Stimulated activated CD8-positive, alpha-beta memory T cell treated with anti-CD3 and anti-CD28 coated beads, Interleukin-4, amount 100 ng/mL, for 4 hours (primary cell): ENCODE measurements at places on chromosomes 1 and 21.

DNA sequence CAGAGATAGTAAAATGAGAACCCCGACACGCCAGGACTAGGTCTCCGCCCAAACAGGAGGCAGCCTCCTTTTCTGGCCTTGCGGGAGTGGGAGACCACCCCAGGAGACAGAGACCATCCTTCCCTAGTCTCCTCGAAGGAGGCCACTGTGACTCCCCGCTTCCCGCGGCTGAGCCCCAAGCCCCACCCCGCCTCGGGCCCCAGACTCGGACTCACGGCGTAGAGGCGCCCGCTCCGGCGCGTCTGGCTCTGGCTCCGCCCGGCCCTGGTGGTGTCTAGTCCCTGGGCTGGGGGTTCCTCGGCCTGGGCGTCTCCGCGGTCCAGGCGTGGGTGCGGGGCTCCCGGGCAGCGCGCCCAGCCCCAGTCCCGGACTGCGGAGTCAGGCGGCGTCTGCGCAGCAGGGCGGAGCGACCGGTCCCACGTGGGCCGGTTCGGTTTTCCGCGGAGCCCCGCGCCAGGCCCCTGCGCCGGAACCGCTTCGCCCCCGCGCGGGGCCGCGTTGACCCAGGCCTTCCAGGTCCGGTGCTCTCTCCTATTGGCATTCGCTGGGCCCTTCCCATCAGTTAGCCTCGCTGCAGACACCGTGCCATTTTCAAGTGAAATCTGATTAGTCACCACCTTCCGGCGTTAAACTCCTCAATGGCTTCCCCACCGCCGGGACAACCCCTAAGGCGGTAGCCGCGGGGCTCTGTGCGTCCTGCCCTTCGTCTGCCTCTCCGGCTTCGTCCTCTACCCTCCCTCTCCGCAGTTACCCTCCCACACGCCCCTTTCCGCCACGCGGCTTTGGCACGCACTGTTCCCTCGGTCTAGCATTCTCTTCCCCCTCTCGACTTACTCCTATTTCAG, at the start of gene C1orf216:
Gene C1orf216 (minus strand): TSS at position 393 of the 845 bp plus-strand sequence. CDS start 2,563 bp downstream, outside the sequence.
- peak; percentile 57 for DNase-seq

GRCh38 chr1:178311164-178311563, 185.6 kb downstream of the CLEC20A start:
- DNase-seq: no peak

DNA sequence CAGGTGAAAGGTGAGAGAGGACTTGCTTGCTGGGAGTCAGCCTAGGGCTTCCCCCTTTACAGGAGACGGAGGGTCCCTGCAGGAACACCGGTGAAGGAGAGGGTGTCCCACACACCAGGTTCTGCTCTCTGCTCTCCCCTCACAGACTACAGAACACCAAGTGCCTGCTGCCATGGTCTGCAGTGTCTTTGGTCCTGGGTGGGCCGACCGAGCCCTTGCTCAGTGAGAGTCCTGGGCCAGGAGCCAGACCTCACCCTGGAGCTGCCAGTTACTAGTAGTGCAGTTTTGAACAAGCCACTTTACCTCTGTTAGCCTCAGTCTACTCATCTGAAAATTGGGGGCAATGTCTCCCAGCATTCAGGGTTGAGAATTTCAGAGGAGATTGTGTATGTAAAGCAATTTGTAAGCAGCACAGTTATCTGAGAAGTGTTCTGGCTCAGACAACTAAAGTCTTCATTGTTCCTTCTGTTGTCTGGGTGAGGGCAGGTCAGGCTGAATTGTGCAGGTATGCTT, 2.7 kb upstream of the IL6R start:
- no peak for DNase-seq

DNA sequence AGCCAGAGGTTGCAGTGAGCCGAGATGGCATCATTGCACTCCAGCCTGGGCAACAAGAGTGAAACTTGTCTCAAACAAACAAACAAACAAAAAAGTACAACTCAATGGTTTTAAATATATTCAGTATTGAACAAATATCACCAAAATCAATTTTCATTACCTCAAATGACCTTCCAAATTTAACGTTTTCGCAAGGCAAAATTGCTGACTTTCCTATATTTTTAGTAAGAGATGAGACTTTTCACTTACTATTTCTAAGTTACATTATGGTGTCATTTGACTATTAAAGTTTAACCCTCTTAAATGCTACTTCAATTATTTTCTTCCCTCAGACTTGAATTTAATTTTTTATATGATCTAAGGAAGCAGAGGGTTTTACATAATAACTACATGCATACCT, 23.0 kb upstream of the ABCB10 start:
- no peak for DNase-seq

DNA sequence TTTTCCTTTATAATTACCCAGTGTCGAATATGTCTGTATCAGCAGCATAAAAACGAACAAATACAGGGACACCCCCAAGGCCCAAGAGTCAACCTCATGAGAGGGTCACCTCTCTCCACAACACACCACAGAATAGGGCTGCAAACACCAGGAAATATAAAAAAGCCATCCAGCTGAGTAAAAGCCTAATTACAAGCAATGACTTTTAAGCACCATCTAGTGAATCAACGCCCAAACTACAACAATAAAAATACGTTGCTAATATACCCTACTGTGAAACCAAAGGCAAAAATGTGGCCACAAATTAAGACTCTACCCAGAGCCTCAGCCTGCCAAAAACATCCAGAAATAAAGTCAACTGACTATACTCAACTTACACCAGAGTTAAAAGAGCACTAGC, 817.9 kb upstream of the NEGR1 start:
- DNase-seq: no peak

DNA sequence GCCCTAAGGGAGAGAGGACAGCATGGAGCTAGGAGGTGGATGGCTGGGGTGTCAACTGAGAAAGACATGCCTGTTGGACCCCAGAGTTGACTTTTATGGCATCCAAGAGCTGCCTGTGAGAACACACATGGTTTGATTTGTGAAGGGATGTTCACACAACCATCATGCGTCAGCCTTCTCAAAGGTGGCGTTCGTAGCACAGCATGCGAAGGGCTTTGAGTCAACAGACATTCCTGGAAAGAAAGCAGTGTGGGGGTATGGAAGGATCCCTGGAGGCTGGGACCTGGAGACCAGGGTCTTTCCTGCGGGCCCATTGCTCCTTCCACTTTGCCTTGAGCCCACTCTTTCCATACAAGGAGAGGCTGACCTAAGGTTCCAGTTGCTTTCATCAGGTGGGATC, 6.4 kb upstream of the WNT3A start:
- no peak for DNase-seq

DNA sequence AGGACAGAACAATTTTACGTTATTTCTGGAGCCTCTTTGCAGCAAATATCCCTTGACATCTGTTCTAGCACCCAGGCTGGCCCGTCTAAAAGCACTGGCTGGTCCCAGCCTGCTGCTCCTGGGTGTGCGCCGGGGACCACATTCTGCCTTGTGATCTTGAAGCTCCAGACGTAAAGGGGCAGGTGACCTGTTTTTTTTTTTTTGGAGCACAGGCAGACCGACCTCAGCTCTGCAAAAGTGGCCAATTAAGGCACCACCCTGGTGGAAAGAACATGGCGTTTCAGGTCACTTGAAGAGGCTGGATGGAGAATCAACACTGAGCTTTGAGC, 13.8 kb upstream of the CAMTA1 start:
- no peak for DNase-seq

DNA sequence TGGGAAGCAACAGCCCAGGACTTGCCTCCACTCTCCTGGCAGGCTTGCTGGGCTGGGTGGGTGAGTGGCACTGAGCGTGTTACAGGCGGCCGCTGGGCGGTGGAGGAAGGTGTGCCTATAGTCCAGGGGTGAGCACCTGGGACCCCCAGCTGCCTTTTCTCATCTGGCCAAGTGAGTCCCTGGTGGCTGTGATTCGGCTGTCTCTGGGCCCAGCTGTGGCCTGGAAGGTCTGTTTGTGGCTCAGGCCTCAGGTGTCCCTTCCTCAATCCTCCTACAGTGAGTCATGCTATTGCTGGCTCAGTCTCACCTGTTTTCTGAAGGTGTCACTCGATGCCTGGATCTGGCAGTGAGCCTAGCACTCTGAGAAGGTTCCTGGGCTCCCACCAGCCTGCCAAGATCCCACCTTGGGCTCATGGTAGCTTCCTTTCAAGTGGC, 564.2 kb downstream of the PTPRU start:
- no peak for DNase-seq

DNA sequence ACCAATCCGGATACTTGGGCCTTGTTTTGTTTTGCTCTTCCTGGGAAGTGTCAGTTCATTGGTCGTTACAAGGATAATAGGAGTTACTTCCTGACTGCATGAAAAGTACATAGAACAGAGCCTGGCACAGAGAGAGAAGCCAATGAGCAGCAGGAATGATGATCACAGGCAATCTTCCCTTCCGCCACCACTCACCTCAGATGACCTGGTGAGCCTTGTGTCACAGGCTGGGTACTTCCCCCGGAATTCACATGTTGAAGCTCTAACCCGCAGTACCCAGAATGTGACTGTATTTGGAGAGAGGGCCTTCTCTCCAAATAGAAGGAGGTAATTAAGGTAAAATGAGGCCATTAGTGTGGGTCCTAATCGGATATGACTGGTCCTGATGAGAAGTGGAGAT, 18.8 kb upstream of the GPR137B start:
- no peak for DNase-seq

GRCh38 chr1:201164645-201165044, 10.4 kb upstream of the TMEM9 start:
- DNase-seq: no peak

DNA sequence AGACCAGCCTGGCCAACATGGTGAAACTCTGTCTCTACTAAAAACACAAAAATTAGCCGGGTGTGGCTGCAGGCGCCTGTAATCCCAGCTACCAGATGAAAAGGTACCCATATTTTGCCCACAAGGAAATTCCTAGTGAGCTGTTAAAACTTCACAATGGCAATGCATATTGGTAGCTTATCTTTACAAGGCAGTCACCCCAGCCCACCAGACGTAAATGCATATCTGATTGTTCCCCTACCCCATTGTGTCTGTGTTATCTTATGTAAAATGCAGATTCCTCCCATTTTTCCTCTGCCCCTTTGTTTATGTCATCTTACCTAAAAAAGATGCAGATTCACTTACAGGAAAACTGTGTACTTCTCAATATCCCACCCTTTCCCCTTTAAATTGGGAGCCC, 103.1 kb upstream of the SLC2A1 start:
- no peak for DNase-seq

DNA sequence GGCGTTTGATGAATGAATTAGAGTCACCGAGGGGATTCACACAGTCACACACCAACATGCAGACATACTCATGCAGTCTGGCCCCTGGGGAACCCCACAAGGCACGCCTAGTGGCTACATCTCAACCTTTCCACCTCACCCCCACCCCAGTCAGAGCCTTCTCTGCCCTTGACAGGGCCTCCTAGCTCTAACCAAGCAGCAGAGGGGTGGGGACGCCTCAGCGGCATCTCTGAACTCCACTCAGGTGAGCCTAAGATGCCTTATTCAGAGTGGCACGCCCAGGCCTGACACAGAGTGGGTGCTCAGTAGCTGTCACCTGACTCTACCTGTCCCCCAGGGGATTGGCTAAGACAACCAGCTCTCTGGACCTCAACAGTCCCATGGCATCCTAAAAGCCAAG, 3.7 kb upstream of the SDC3 start:
- no peak for DNase-seq

- no peak for DNase-seq
These were observed 18.9 kb upstream of the COL6A2 start for GRCh38 chr21:46078978-46079351.

- DNase-seq: no peak
These were observed 16.7 kb upstream of the TTLL10 start for GRCh38 chr1:1157033-1157365.

- DNase-seq: no peak
These were observed 18.1 kb upstream of the BLACAT1 start for GRCh38 chr1:205473966-205474365.

- DNase-seq: no peak
These were observed 15.0 kb downstream of the ALPL start for GRCh38 chr1:21524220-21524619.

- DNase-seq: no peak
These were observed 11.6 kb downstream of the PDE9A start for GRCh38 chr21:42665026-42665425.

GRCh38 chr1:160646711-160647328, at the start of gene SLAMF1:
SLAMF1 (minus strand) TSS chr1:160647044; CDS start chr1:160646945, 99 bp downstream.
- no peak for DNase-seq

DNA sequence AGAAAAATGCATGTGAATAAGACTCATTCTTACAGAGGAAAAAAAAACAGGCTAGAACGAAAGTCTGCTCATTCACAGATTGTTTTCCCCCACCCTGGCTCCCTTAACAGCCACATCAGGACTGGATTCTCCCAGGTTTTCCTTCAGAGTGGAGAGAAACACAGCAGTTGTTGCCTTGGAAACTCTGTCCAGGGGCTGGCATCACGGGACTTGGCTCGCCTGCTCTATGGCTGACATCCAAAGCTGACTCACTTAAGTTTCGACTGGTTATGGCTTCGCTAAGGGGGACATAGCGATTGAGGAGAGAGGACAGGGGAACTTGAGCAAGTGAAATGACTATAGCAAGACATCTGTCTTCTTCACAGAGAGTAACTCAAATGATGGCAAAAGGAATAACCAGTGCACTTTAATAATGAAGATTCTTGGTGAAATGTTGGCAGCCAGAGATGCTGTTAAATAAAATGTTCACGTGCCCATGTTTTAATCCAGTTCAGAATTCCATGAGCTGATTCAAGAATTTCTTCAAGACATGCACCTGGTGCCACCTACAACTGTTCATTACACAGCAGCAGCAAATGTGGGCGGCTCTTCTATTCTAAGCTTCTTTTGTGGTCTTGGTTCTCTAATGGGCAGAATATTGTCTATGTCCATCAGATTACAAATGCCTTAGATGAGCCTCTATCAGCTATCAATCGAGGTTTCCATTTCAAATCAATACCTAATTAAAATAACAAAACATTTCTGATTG, 21.8 kb downstream of the MIS18A start:
- no peak for DNase-seq

DNA sequence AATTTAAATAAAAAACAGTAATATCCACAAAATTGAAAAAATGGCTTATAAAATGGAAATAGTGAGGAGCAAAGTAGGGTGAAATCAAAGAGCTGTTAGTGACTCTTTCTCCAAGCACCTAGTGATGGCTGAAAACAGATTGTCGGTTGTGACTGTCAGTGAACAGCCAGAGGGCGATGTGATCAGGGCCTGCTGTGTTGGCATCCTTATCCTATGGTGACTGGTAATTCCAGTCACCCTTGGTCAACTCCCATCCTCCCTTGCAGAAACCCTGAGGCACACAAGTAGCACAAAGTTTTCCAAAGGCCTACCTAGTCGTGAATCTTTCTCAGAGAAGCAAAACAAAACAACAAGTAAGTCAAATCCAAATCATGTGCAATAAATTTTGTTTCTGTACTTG, 599.8 kb upstream of the CXADR start:
- no peak for DNase-seq

- DNase-seq: peak; percentile 49
These were observed 15.5 kb downstream of the PI4KB start for GRCh38 chr1:151311589-151312331.

GRCh38 chr1:183023146-183023600, at the start of gene LAMC1:
LAMC1 (plus strand) TSS chr1:183023420; CDS start chr1:183023717, 297 bp downstream.
- no peak for DNase-seq

GRCh38 chr1:46301406-46301807, 2.0 kb downstream of the LRRC41 start:
- no peak for DNase-seq

GRCh38 chr1:246113555-246114095, 393.5 kb downstream of the SMYD3 start:
- DNase-seq: no peak

- DNase-seq: no peak
These were observed 35.8 kb downstream of the LAMC1 start for GRCh38 chr1:183058851-183059502.
